ENCODE measurements at places on chromosomes 4 and X. TPM values are rescaled to one million over a fixed set of nuclear protein-coding genes. Genes with fewer than 3 reads are reported as not detected.

GRCh38 chr4:78661921-78662521 is 110.5 kb downstream of the ANXA3 start:
- DNase-seq, result no peak

GRCh38 chr4:69860521-69861298 is 765 bp upstream of the SULT1E1 start:
- no peak for DNase-seq

GRCh38 chr4:34814266-34814665 is 1430.0 kb downstream of the ARAP2 start:
- DNase-seq, result no peak

The SSX1 gene
- polyA plus RNA-seq, result not detected

The ITGB1BP2 gene
- polyA plus RNA-seq, result 1.3 TPM

Measured in renal pelvis (tissue), 12 donors.